Ammon's horn (tissue), 1 donor: ENCODE measurements at places on chromosomes 6 and 20.

DNA sequence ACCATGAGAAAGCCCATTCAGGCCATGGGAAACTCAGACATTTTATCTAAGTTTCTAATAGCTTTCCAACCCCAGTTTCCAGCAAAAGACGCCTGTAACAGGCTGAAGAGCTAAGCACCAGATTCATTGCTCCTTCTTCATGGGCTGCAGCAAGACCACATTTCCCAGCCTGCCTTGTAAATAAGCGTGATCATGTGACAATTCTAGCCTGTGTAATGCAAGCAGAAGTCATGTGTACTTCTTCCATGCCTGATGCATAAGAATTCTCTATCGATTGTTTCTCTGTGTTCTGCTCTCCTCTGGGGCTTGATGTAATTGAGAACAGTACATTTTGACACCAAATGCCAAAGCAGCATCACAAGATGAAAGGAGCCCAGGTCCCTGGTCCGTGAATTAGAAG, 6.8 kb downstream of the PCSK2 start:
- no peak for DNase-seq

GRCh38 chr6:2917801-2918445, 14.8 kb upstream of the SERPINB9 start:
- no peak for DNase-seq

DNA sequence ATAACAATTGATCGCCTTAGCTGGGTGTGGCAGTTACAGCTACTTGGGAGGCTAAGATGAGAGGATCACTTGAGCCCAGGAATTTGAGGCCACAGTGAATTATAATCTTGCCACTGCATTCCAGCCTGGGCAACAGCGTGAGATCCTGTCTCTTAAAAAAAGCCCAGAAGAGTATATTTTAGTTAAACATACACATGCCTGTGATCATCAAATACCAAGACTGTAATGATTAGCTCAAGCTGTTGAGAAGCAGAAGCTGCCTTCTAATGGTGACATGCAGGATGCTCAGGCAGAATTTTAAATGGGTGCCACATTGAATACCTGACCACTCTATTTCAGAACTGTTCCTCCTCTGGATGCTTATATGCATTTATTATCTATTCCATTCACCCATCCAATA, 8.9 kb upstream of the TMEM14A start:
- DNase-seq: no peak

GRCh38 chr6:127695108-127695507, 118.1 kb downstream of the C6orf58 start:
- DNase-seq: no peak

DNA sequence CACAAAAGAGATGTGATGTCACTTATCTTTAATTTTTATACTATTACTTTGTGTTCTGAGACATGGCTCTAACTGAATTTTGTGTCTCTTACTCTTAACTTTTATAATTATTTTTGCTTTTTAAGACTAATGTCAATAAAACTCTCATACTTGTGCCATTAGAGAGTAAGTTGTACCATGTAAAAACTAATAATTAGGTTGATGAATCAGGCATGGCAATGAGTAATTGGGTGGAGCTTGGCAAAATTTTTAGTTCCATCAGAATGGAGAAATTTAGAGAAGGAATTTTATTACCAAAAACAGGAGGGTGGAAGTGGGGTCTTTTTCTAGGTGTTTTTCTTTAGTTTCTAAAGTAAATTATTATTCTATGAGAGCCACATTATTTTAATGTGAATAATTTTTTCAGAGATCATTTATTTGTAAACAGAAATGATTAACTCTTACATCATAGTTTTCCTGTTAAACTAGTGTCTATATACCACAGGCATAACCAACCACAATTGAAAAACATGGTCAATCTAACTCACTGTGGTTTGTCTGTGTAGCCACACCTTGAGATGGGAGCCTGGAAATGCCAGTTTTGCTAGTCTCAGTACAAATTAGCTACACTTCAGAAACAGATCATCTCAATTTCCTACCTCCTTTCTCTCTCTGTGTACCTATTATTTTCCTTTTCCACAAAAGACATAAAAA, 51.8 kb downstream of the ELOVL4 start:
- no peak for DNase-seq

DNA sequence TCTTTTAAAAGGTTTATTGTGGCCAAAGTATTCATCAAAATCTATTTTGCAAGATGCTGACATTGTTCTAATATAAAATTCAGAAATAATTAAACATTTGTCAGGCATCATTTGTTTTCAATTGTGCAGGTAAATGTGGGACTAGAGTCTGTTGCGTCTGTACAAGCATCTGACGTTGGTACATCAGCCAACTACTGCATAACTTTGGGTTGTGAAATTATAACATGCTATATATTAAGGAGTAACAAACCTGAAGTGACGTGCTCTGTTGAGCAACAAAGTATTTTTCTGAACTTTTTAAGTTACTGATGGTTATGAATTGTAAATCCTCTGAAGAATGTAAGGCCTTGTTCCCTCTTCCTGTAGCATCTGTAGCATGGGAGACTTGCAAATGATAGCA, 66.0 kb downstream of the RNF182 start:
- DNase-seq: no peak

DNA sequence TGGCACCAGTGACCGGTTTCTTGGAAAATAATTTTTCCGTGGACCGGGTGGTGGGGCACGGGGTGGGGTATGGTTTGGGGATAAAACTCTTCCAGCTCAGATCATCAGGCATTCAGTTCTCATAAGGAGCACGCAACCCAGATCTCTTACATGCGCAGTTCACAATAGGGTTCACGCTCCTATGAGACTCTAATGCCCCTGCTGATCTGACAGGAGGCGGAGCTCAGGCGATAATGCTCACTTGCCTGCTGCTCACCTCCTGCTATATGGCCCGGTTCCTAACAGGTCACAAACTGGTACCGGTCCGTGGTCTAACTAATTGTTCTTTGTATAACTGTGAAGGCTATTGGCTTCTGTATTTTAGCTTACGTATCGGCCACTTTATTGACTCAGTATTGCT, 51.7 kb downstream of the VSTM2L start:
- DNase-seq: no peak

GRCh38 chr20:47711046-47711752, 74.1 kb downstream of the SULF2 start:
- DNase-seq: peak; percentile 21

DNA sequence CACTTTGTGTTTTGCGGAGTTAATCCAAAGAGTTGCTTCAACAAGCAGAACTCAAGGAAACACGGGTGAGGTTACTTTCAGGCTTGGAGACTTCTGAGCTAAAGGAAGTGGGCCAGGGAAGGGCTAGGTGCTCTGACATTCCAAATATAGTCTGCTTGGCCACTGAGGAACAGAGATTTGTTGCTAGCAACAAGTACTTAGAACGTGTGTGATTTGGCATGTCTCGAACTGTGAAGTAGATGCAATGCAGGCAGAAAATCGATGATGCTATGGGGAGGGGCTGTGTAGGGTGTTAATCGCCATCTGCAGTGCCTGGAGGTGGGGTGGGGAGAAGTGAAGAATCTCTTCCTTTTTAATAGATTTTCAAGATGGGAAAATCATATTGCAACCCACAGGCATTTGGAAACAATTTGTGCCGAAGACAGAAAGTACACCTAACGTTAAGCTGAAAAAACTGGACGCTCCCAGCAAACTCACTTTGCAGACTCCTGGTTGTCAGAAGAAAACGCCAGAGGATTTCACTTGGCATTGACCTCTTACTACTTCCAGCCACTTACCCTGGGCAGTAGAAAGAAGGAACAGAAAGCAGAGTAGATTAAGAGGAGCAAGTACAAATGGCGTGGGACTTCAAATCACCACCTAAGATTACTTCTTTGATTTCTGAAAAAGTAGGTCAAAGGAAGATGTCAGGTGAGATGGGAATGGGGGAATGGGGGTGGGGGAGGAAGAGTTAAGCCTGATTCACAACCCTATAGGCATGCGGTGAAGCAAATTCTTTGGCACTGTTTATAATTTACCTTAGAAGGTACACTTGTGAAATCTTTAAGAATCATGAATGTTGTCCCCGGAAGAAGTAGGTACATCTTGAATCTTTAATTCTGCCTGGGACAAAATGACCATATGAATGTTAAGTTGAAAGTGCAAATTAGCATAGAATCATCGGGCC, 314.1 kb downstream of the CD83 start:
- DNase-seq: no peak

DNA sequence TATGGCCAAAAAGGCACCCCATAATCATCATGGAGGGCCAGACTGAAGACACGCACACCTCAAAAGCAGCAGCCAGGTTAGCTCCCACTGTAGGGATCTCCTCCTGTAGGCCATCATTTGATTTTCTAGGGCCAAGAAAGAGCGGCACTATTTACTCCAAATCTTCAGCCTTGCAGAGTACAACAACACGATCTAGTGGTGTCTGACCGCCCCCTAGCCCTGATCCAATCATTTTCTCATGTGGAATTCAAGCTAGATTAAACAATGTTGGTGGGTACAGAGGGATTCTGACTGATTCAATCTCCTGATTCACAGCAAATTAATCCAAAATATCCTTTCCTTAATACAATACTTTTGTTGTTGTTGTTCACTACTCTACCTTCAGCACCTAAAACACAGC, 12.5 kb downstream of the GNAS-AS1 start:
- no peak for DNase-seq

GRCh38 chr20:5191829-5192569, 65.2 kb downstream of the CDS2 start:
- peak; percentile 91 for DNase-seq

DNA sequence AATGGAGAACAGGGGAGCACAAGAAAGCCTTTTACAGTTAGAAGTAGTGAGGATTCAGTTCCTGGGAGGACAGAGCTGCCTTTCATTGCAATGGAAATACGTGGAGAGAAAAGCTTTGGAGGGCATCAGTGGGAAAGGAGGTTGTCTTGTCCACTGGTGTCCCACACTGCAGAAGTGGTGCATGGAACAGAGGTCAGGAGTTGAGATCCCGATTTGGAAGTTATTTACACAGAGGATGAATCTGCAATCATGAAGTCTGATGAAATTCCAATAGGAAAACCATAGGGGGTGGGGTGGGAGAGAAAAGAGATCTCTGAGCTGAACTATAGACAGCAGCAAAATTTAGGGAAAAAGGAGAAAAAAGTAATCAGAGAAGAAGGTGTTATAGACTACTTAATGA, 33.6 kb downstream of the ADGRG6 start:
- DNase-seq: no peak

- no peak for DNase-seq
Measured at GRCh38 chr6:38997128-38997761, 51.3 kb upstream of the GLP1R start.

GRCh38 chr6:137661601-137662000, 167.4 kb upstream of the OLIG3 start:
- DNase-seq: no peak

DNA sequence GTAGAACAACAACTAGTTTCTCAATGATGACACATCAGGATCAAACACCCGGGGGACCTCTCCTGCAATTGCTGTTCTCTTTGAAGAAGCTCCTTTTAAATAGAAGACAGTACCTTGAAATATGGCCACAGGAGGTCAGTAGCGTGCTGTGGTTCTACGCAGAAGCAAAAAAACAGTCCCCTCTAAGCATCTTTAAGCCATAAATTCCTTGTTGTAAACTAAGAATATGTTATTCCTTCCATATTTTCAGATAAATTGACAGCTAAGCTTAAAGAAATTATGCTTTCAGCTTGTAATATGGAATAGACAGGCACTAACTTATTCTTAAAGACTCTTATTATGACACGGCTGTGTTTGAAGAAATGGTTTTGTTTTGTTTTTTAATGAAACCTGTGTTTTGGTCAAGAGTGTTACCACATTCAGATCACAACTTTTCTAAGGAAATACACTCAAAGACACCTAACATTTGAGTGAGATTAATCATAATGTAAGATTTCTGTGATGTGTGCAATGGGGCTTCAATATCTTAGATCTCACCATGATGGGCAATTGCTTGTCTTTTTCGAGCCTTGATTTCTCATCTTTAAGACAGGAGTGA, 49.7 kb upstream of the IL20RA start:
- peak; percentile 88 for DNase-seq

GRCh38 chr6:28124971-28125353, 553 bp downstream of the ZSCAN16 start:
- DNase-seq: no peak

GRCh38 chr6:35511562-35511941, 1.1 kb downstream of the TULP1 start:
- no peak for DNase-seq

DNA sequence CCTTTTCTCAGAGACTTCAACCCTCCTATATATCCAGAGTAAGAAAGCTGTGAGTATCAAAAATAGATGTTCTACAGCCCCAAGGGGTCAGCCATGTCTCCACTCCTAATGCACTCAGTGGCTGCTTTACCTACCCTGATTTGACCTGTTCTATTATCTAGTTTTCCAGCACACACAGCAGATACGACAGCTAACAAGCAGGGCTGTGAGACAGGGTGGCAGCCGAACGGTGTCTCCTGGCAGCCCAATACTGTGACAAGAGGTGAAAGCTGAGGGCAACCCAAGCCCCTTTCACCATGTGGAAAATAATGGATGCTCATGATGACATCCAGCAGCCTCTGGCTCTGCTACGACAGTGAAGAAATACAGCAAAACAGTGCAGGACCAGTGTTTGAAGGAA, 67.9 kb downstream of the KIF13A start:
- no peak for DNase-seq

DNA sequence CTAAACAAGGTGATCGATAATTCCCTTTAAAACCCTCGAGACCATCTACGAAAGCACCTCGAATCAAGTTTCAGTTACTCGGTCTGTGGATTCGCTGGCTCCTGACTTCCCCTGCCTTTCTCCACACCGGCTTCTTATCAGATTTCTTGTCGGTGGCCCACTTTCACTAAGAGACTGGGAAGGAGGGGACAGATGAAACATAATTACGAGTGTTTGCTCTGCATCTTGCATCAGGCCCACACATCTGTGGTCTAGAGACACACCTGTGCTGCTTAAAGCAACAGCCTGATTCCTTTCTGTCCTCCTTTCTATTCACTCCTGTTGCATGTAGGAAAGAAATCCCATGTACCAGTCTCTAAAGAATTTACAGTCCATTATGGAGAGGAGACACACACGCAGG, 37.7 kb downstream of the INSM1 start:
- DNase-seq: no peak

- DNase-seq: no peak
Measured at GRCh38 chr6:100099189-100100074, 105.4 kb upstream of the MCHR2 start.

GRCh38 chr6:33297956-33298772, 578 bp downstream of the RGL2 start:
- peak; percentile 69 for DNase-seq

DNA sequence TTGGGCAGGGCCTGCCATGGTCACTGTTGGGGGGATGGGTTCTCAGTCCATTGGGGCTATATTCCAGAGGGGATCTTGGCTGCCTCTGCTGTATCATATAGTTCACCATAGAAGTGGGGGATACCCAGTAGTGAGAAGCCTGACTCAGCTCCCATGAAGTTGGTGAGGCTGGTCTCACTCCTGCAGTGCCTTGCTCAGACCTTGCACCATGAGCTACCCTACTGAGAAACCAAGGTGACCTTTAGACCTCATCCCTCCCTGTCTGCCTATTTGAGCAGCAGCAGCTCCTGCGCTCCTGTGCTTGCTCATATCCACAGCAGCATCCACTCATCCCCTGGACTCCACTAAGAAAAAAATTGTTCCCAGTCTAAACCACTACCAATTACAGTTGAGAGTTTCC, 56.0 kb upstream of the HEY2 start:
- DNase-seq: no peak

GRCh38 chr6:16950302-16950701, 151.5 kb upstream of the STMND1 start:
- no peak for DNase-seq
